ENCODE measurements at places on chromosomes 11 and 22.

GRCh38 chr11:130763087-130763980 lies 152.9 kb downstream of the SNX19 start:
- DNase-seq = no peak

DNA sequence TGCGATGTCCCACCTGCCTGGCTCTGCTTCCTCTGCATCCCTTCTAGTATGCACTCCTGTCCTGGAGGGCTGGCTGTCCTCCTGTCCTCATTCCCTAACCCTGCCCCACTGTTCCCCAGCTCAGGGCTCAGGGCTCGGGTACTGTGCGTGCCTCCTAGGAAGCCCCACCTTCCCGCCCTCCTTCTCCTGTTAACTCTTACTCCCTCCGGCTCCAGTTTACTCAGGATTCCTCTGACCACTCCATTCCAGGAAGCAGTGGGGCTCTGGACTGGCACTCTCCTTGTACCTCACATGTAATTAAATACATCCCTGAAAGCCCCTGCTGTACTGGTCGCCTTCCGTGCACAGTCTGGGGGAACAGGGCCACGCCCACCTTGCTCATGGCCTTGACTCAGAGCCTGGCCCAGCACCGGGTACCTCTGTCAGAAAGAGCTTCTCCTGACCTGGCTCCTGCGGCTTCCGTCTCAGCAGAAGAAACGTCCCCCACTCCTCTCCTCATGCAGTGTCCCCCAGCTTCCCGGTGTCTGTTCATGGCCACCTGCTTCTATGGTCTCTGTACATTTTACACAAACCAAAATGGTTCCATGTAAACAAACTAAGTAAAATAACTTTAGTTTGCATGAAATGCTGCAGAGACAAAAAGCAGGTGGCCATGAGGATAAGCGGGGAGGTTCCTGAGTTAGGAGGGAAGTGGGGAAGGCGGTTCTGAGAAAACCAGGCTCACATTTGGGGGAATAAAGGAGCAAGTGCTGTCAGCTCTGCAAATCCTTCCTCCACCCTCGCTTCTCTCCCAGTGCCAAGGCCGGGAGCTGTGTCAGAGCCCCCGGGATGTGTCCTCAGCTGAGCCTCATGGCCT lies 445.9 kb downstream of the BRD1 start:
- DNase-seq = no peak

GRCh38 chr22:46795845-46796565 lies 33.6 kb downstream of the TBC1D22A start:
- no peak for DNase-seq

DNA sequence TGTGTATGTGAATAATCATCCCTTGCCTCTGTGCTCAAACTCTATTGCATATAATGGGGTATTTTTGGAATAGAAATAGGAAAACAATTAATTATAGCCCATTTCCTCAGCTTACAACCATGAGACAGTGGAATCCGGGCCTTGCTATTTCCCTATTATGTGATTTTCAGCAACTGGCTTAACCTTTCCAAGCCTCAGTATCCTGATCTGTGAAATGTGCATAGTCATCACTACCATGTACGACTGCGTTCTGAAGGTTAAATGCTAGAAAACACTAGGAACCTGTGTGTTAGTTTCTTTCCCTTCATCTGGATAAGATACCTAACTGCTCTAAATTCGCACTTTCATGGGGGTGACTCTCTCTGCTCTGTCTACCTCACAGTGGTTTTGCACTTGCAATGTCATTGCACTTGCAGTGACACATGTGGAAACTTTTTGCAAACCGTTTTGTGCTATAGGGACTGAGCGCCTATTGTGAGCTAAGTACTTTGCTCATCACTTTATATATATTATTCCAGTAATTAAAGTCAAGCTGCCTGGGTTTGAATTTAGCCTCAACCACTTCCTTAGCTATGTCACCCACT lies 48.3 kb downstream of the IRAG1 start:
- no peak for DNase-seq

- no peak for DNase-seq
These were observed 1.6 kb downstream of the CBX7 start for GRCh38 chr22:39150848-39151215.

DNA sequence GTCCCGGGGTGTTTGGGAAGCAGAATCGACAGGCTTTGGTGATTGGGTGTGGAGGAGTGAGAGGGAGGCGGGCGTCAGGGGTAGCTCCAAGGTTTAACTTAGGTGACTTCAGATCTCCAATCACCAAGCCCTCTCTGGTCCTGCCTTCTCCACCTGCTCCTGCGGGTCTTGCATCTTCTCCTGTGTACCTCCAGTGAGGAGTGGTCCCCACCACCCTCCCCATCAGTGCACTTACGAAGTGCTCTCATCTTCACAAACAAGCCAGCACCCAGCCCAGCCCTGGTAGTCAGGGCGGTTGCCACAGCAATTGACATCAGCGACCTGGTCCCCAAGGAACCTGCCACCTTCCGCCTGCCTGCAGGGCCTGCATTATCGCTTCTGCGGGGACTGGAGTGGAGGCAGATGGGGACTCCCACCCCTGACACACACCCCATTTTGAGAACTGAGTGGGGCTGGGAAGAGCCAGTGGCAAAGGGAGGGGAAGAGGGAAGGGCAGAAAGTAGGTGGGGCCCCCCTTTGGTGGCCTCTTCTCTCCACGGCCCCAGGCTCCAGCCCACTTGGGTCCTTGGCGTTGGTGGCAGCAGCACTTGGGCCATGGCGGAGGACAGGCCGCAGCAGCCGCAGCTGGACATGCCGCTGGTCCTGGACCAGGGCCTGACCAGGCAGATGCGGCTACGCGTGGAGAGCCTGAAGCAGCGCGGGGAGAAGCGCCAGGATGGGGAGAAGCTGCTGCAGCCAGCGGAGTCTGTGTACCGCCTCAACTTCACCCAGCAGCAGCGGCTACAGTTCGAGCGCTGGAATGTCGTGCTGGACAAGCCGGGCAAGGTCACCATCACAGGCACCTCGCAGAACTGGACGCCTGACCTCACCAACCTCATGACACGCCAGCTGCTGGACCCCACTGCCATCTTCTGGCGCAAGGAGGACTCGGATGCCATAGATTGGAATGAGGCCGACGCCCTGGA lies at the start of gene OMP:
Gene OMP, plus strand, starts transcription at position 595 of the 965 bp plus-strand sequence. Its CDS starts 0 bp downstream, at position 595.
- DNase-seq = no peak
